ENCODE measurements at places on chromosomes 7 and 10.

DNA sequence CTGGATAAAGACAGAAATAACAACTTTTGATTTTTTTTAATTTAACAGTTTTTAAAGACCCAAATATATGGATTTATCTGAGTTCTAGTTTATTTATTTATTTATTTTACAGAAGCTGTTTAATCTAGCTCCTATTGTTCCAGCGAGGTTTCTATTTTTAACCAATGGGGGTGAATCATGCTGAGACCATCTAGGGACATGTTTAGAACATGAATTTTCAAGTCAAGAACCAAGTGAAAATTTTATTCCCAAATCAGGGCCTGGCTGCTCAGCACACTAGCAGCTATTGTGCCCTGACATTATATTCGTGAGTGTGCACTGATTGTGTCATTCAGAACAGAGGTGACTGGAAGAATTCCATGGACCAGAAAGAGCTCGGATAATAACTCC, 24.6 kb upstream of the MPP7 start:
- DNase-seq, result no peak

GRCh38 chr10:78756604-78757343, 312.0 kb upstream of the ZMIZ1 start:
- peak; percentile 88 for DNase-seq

DNA sequence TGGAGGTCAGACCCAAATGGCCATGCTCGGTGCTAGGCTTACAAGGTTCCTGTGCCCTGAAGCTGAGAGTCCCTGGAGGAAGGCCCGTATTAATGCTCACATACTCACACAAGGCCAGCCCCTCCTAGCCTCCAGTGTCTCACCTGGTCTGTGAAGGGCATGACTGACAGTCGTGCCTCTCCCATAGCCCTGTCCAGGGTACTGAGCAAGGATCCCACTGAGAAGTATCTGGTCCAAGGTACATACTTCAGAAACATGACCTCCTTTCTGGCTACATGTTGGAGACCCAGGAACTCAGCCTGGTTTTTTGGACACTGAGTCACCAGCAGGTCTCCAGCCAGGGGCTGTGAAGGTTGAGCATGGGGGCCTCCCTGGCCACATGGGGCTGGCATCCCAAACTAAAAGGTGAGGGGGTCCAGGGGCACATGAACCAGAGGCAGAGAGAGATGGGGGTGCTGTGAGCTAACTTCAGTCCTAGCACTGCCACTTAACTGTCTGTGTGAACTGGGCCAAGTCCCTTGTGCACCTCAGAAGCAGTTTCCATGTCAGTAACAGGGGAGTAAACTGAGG, 17.6 kb upstream of the RASGEF1A start:
- DNase-seq, result no peak

- no peak for DNase-seq
Observed at GRCh38 chr7:94231305-94231704, 163.4 kb upstream of the COL1A2 start.

DNA sequence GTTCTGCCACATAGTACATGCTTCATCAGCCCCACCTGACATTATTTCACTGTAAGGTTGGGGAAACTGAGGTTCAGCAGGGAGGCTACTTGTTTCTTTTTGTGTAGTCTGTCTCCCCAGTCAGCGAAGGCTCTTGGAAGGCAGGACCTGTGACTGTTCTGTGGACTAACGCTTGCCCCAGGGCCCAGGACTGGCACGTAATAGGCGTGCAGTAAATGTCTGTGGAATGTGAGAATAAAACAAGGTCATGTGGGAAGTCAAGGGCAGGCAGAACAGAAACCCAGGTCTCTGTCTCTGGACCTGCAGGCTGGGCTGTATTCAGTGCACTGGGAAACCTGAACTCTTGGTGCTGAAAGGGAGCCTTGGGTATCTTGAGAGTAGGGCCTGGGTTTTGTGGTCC, 168.7 kb downstream of the RPS24 start:
- no peak for DNase-seq

- no peak for DNase-seq
Observed at GRCh38 chr10:112803961-112804401, 146.1 kb upstream of the TCF7L2 start.

DNA sequence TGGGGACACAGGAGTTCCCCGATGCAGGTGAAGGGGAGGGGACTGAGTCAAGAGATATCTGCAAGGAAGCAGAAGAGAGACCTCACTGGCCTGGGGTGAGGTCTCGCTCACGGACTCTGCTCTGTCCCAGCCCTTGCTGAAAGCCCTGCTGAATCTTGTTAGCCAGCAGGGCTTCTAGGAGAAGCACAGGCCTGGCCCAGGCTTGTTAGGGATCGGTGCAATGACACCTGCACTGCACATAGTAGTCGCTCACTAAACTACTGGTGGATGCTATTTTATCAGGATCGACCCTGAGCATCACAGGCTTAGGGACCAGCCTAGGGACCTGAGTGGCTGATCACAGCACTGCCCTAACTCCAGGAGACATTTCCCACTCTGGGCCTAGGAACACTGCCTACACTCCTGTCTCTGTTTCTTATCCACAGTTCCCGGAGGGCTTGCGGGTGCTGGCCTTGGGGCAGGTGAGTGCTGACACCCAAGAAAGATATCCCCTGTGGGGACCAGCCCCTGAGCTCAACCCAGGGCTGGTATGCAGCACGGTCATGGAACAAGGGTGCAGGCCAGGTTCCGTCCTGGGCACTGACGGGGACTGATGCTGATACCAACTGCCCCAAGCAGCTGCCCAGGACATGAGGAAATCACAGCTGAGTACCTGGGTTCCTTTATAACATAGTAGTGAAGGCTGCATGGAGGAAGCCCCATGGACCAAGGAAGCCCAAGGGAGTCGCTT, 13.0 kb downstream of the ELN start:
- no peak for DNase-seq

DNA sequence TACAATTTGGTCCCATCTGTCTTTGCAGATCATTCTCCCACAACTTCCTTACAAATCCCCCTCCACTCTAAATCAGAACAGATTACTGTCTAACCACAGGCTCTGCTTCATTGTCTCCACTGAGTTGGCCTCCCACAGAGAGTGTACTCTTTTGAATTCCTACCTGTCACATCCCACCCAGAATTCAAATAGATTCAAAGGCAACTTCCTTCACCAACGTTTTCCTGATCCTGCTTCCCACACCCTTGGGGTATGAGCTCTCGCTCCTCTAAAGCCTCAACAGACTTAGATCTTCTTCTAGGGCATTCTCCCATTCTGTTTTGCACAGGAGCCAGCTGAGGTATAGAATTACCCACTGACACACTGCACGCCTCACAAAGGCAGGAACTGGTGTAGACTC, 197.8 kb upstream of the CDCA7L start:
- no peak for DNase-seq

GRCh38 chr7:5395246-5395645, 28.4 kb downstream of the TNRC18 start:
- no peak for DNase-seq

GRCh38 chr10:65491799-65492198, 1434.0 kb upstream of the LRRTM3 start:
- DNase-seq, result no peak

GRCh38 chr7:115561335-115562110, 469.0 kb downstream of the TFEC start:
- no peak for DNase-seq

DNA sequence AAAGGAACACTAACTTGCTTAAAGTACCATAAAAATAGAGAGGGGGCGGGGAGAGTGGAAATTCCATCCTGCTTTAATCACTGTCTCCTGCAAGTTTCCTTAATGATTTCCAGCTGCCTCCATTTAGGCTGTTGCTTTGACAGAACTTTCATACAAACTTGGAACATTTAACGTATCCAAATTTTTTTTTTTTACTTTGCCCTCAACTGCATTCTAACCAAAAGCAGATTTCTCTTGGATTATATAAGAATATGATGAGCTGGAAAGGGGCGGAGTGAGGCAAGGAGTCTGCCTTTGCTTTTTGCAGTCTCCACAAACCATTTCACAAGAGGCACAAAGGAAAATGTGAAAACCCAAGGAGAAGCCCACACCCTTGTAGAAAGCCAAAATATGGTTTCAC, 46.6 kb upstream of the COL1A2 start:
- no peak for DNase-seq

- DNase-seq, result no peak
Observed at GRCh38 chr10:51910596-51910995, 211.2 kb upstream of the CSTF2T start.

GRCh38 chr10:76440426-76440825, 1009.0 kb downstream of the LRMDA start:
- DNase-seq, result no peak

- DNase-seq, result no peak
Observed at GRCh38 chr10:119263951-119264617, 56.7 kb downstream of the GRK5 start.

DNA sequence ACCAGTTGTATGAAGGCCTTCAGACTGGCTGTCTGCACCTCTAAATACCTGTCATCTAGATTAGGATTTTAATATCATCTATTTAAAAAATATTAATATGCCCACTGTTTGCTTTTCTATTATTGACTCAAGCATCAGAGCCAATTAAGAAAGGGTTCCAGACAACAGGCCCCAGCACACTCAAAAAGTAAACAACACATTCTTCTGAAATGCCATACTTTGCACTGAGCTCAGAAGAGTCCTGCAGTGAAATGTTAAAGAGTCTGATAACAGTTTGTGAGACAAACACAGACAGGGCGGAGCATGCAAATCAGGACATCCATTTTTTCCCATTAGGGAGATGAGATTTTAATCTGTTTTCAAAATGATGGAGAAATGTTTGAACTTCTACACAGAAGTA, 45.9 kb upstream of the KLF6 start:
- DNase-seq, result no peak

GRCh38 chr10:10526846-10527245, 490.8 kb upstream of the CELF2 start:
- no peak for DNase-seq

GRCh38 chr7:28790467-28790866, 167.7 kb downstream of the TRIL start:
- DNase-seq, result no peak

DNA sequence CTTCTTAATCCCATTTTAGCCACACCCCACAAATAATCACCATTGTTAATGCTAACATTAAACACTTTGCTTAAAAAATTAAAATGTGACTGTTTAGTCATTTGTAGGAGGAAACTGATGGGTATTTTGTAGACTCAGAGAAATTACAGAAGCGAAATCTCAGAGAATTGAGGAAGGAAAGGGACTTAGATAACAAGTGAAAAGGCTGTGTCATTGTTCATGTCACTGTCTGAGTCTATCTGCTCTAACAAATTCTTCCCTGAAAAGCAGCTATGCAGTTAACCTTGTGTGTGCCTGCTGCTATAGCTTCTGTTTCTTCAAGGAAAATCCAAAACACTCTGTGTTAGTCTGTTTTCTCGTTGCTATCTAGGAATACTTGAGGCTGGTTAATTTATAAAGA, 40.9 kb upstream of the PLXDC2 start:
- DNase-seq, result no peak

DNA sequence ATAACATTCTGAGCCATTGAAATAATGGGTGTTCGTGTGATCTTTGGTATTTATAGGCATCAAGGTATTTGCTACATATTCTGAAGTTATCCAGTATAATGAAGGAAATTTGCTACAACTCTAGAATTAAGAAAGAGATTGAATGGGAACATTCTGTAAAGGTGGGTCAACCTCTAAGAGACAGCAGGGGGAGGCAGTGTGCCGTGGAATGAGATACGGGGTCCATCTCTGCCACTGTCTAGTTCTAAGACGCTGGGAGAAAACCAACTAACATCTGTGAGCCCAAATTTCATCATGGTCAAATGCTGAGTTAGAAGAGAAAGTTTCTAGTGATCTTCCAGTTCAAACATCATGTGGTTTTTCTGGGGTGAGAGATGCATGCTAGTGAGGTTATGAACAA, 368.9 kb downstream of the SORCS1 start:
- DNase-seq, result peak; percentile 1

DNA sequence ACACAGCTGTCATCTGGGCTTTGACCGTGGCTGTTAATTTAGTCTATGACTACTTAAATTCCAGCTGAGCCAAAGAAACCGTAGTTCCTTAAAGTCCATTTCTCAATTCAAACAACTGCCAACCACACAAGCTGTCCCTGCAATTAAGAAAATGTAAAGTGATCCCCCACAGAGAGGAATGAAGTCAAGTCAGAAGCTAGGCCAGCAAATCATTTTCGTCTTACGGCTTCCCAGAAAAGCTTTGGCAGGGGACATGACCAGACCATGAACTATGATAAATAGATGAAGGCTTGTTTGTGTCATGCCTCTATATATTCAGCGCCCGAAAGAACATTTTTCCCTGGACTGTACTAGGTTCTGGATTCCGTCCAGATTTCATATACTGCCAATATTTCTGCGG, 54.6 kb downstream of the HACD1 start:
- no peak for DNase-seq

DNA sequence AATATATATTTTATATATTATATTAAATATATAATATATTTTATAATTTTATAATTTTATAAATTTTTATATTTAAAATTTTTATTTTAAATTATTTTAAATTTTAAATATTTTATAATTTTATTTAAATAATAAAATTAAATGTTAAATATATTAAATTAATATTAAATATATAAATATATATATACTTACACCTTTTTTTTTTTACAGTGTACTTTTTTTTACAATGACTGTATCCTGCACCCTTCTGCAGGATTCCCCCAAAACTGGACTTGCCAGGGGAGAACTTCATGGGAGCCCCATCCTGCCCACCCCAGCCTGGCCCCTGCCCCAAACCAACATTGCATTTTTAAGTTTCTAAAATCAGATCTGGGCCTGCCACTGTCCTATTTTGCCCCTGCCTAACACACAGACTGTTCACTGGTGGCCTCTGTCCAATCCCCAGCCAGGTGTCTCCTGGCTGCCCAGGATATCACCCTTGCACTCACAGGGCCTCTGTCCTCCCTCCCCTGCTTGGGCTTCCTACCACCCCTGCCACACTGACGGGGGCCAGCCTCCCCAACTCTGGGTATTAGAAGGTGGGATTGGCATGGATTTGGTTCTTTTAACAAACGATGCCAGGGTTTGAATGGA, 138.0 kb downstream of the ADCY1 start:
- DNase-seq, result no peak
